Activated naive CD8-positive, alpha-beta T cell treated with anti-CD3 and anti-CD28 coated beads for 36 hours (primary cell): ENCODE measurements at places on chromosomes 12 and 14. TPM values are rescaled to one million over a fixed set of nuclear protein-coding genes. Genes with fewer than 3 reads are reported as not detected.

GRCh38 chr14:74358176-74358829 lies 10.0 kb downstream of the VRTN start:
- H3K4me1 ChIP-seq: no peaks in the 10 kb centered on the region
- no peak overlapping the region for H3K27ac ChIP-seq
- no peaks in the 10 kb centered on the region for H3K36me3 ChIP-seq

- peak overlapping the region; percentile 87 for H3K4me3 ChIP-seq
- peak; percentile 37 for DNase-seq
- H3K4me1 ChIP-seq: peaks cover 36% of the 10 kb centered on the region
- H3K36me3 ChIP-seq: peaks cover 21% of the 10 kb centered on the region
- H3K27me3 ChIP-seq: no peaks in the 10 kb centered on the region
These were observed 404.4 kb downstream of the FLRT2 start for GRCh38 chr14:85934123-85934885.

- H3K27me3 ChIP-seq: peaks cover 6% of the 10 kb centered on the region
- no peaks in the 10 kb centered on the region for H3K4me1 ChIP-seq
- no peak overlapping the region for H3K4me3 ChIP-seq
- no peaks in the 10 kb centered on the region for H3K36me3 ChIP-seq
- no peak overlapping the region for H3K27ac ChIP-seq
These were observed 156.4 kb upstream of the FRMD6 start for GRCh38 chr14:51495319-51495718.

The PTCSC3 gene
- total RNA-seq: not detected

DNA sequence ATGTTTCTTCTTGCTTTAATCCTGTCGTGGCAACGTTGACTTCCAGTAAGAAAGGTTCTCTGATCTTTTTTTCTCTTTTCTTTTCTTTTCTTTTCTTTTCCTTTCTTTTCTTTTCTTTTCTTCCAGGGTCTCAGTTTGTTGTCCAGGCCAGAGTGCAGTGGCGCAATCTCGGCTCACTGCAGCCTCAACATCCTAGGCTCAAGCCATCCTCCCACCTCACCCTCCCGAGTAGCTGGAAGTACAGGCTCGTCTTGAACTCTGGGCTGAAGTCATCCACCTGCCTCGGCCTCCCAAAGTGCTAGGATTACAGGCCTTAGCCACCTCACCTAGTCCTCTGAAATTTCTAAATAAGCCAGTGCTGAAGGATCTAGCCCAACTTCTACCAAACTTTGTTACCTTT lies 1.3 kb upstream of the MAP3K9 start:
- peaks cover 21% of the 10 kb centered on the region for H3K4me1 ChIP-seq
- no peak overlapping the region for H3K27ac ChIP-seq
- H3K4me3 ChIP-seq: no peak overlapping the region

The POMT2 gene
- total RNA-seq: 18.1 TPM

- no peak overlapping the region for H3K27ac ChIP-seq
- DNase-seq: no peak
- H3K4me3 ChIP-seq: no peak overlapping the region
- no peaks in the 10 kb centered on the region for H3K27me3 ChIP-seq
- peaks cover 11% of the 10 kb centered on the region for H3K36me3 ChIP-seq
These were observed 6.4 kb upstream of the ARF6 start for GRCh38 chr14:49886523-49886922.

DNA sequence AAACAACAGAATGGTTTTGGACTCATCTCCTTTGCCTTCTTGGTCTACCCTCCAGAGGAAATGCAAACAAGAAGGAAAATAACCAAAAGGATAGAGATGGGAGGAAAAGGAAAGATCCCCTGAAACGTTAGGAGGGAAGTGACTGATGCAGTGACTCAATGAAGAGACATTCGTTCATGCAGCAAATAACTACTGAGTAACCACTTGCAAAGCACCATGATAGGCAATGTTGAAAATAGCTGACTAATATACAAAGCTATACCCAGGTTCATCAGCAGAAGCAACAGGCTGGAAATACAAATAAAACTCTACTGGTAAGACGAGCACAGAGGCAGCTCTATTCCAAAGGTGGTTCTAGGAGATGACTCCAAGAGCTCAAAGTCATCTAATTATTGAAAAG lies 41.8 kb downstream of the R3HDM2 start:
- no peak overlapping the region for H3K4me3 ChIP-seq
- H3K4me1 ChIP-seq: no peaks in the 10 kb centered on the region
- no peak for DNase-seq
- peaks cover 20% of the 10 kb centered on the region for H3K36me3 ChIP-seq
- no peaks in the 10 kb centered on the region for H3K27me3 ChIP-seq
- no peak overlapping the region for H3K27ac ChIP-seq

The RD3L gene
- total RNA-seq: not detected

The COX6A1 gene
- total RNA-seq: 455 TPM

- H3K27me3 ChIP-seq: peaks cover 33% of the 10 kb centered on the region
- H3K27ac ChIP-seq: no peak within 1 kb of the TSS
- H3K4me3 ChIP-seq: peak within 1 kb of the TSS; percentile 84
- DNase-seq: no peak
- peaks cover 13% of the 10 kb centered on the region for H3K4me1 ChIP-seq
- H3K36me3 ChIP-seq: peaks cover 2% of the 10 kb centered on the region
These were observed at the start of gene KCNA1 for GRCh38 chr12:4909734-4910501. Gene KCNA1 (plus strand): TSS chr12:4909905. CDS start chr12:4911379, 1,474 bp downstream.

- H3K27me3 ChIP-seq: no peaks in the 10 kb centered on the region
- peaks cover 57% of the 10 kb centered on the region for H3K36me3 ChIP-seq
- no peak overlapping the region for H3K4me3 ChIP-seq
These were observed 4.5 kb downstream of the DDX47 start for GRCh38 chr12:12817616-12818015.

GRCh38 chr12:118361092-118361404 lies 11.7 kb downstream of the TAOK3 start:
- peaks cover 26% of the 10 kb centered on the region for H3K4me1 ChIP-seq
- H3K36me3 ChIP-seq: no peaks in the 10 kb centered on the region
- DNase-seq: no peak
- no peaks in the 10 kb centered on the region for H3K27me3 ChIP-seq
- H3K4me3 ChIP-seq: no peak overlapping the region

The MAP3K9 gene
- total RNA-seq: 6.2 TPM

GRCh38 chr14:54606178-54606577 lies 39.2 kb downstream of the SAMD4A start:
- peaks cover 3% of the 10 kb centered on the region for H3K4me1 ChIP-seq
- no peak for DNase-seq
- H3K27me3 ChIP-seq: no peaks in the 10 kb centered on the region
- H3K27ac ChIP-seq: no peak overlapping the region

DNA sequence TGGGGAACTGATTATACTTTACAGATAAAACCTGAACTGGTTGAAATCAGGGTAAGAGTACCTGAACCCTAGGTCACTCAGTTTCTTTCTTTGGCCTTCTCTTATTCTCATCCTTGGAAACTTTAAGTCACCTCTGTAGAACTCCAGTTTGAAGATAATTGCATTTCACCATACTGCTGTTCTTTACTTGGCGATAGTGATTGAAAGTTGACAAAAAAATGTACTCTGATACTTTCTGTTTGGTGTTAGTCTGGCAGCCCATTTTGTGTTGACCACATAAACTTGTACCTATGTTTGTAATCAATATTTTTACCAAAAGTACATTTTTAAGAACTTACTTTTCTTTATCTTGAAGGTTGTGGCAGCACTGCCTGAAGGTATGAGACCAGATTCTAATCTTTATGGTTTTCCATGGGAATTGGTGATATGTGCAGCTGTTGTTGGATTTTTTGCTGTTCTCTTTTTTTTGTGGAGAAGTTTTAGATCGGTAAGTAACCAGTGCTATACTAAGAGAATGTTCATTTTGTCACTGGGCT lies 42.9 kb downstream of the MIA2 start:
- H3K27me3 ChIP-seq: no peaks in the 10 kb centered on the region
- peak overlapping the region; percentile 20 for H3K27ac ChIP-seq
- H3K36me3 ChIP-seq: peaks cover 42% of the 10 kb centered on the region
- H3K4me3 ChIP-seq: no peak overlapping the region
- no peak for DNase-seq

- H3K27ac ChIP-seq: peak overlapping the region; percentile 70
- H3K27me3 ChIP-seq: no peaks in the 10 kb centered on the region
- no peak for DNase-seq
- no peak overlapping the region for H3K4me3 ChIP-seq
These were observed 4.9 kb downstream of the DDX51 start for GRCh38 chr12:132138941-132139871.

DNA sequence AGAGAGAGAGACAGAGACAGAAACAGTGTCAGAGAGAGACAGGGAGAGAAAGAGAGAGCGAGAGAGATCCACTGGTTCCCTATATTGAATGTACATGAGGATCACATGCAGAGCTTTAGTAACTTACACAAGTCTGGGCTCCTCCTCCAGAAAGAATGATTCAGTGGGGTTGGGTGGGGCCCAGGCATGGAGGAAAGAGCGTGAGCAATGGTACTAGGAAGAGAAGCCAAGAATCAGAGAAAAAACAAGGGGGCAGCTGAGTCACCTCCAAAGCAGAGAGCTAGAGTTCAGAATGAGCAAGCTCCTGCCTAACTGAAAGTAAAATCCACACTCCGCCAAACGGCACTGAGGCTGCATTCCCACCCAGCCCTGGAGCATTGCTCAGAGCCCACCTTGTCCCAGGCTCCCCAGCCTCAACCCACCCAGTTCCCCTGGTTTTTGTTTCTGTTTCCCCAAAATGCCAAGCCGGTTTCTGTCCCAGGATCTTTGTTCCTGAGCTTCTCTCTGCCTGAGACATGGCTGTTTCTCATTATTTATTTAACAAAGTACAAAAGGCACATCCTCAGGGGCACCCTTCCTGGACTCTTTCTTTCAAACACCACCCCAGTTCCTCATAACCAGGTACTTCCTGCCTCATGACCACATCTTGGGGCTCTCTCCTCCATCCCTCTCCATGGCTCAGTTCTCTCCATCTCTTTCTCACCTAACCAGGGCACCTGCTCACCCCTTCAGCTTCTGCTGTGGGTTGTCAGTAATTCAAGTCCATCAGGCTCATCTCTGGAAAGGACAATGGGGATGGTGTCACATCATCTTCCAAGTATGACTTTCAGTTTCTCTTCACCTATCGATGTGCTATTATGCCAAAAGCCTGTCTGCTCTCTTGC lies 670.3 kb upstream of the TBX3 start:
- peak; percentile 3 for DNase-seq
- H3K27me3 ChIP-seq: peaks cover 5% of the 10 kb centered on the region
- H3K4me1 ChIP-seq: no peaks in the 10 kb centered on the region
- no peak overlapping the region for H3K4me3 ChIP-seq

DNA sequence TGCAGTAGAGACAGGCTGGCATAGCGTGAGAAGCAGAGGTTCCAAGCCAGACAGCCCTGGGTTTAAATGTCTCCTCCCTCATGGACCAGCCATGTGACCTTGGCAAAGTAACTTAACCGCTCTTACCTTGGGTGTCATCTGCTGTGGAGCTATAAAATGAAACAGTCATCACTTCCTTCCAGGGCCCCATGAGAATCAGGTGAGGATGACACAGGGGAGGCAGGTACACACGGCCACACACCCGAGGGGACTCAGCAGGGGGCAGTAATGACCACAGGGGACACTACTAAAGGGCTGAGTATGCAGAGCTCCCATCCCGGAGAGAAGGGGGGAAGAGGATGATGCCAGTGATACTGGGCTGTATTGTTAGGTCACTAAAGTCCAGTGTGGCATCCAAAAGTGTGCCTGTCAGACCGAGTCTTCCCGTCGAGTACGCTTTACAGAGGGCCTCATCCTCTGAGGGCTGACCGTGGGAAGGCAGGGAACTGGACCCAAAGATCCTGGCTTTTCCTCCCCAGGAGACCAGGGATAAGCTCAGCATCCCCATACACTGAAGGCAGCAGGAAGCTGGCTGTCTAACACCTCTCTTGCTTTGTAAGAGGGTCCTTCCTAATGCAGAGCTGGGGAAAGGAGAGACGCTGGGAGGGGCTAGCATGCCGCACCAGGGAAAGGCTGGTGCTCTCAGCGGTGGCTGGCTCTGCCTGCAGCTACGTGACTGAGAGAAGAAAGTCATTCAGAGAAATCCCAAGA lies 94.2 kb downstream of the SINHCAF start:
- DNase-seq: no peak
- H3K27ac ChIP-seq: no peak overlapping the region
- H3K27me3 ChIP-seq: peaks cover 11% of the 10 kb centered on the region
- H3K4me3 ChIP-seq: no peak overlapping the region
- no peaks in the 10 kb centered on the region for H3K36me3 ChIP-seq

GRCh38 chr12:121288158-121288845 lies 8.2 kb downstream of the CAMKK2 start:
- no peaks in the 10 kb centered on the region for H3K27me3 ChIP-seq
- peaks cover 8% of the 10 kb centered on the region for H3K4me1 ChIP-seq
- peaks cover 7% of the 10 kb centered on the region for H3K36me3 ChIP-seq
- no peak overlapping the region for H3K27ac ChIP-seq

GRCh38 chr12:44999355-44999754 lies 51.5 kb downstream of the DBX2 start:
- H3K27me3 ChIP-seq: peaks cover 11% of the 10 kb centered on the region
- H3K36me3 ChIP-seq: no peaks in the 10 kb centered on the region
- H3K4me1 ChIP-seq: no peaks in the 10 kb centered on the region
- H3K4me3 ChIP-seq: no peak overlapping the region
- no peak overlapping the region for H3K27ac ChIP-seq

The PIWIL1 gene
- not detected for total RNA-seq
